ENCODE measurements at places on chromosomes 7 and 10. TPM values are rescaled to one million over a fixed set of nuclear protein-coding genes. Genes with fewer than 3 reads are reported as not detected.
A peak's percentile ranks its signal among the peaks of the same experiment; 100 is the strongest.

The NOBOX gene
- total RNA-seq = not detected

DNA sequence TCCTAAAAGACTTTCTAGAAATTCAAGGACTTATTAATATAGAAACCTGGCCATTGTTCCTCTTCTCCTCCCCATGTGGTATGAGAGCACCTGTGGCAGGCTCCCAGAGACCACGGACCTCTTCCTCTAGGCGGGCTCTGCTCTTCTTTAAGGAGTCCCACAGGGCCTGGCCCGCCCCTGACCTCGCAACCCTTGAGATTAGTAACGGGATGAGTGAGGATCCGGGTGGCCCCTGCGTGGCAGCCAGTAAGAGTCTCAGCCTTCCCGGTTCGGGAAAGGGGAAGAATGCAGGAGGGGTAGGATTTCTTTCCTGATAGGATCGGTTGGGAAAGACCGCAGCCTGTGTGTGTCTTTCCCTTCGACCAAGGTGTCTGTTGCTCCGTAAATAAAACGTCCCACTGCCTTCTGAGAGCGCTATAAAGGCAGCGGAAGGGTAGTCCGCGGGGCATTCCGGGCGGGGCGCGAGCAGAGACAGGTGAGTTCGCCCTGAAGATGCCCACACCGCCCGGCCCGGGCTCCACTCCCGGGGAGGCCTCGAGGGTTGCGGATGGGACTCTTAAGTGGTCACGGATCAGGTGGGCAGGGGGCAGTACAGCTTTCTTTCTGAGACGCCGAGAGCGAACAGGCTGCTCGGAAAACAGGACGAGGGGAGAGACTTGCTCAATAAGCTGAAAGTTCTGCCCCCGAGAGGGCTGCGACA is at the start of gene SLC26A4:
Gene SLC26A4, plus strand, starts transcription at position 448 of the 700 bp plus-strand sequence. CDS start 814 bp downstream, outside the sequence.
- DNase-seq = no peak

DNA sequence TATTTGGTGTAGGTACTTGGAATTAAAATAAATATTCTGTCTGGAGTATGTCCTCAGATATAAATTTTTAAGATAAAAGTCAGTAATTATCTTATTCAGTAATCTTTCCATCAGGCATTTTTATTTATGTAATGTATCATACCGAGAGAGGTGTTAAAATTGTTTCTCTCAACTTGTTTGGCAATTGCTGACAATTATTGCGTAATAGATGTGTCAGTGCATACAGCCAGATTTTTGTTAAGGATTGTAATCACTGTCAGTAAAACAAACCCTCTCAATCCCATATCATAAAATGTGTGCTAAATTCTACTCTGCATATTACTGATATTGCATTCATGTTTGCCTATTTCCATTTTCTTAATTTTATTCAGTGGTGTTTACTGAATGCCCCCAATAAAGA is 69.2 kb downstream of the CNTNAP2 start:
- no peak for DNase-seq

- peak; percentile 34 for DNase-seq
Measured at GRCh38 chr10:116138897-116139296, 134.1 kb downstream of the GFRA1 start.

GRCh38 chr10:48782386-48782785 is 97.7 kb downstream of the WDFY4 start:
- peak; percentile 42 for DNase-seq

- DNase-seq = no peak
Measured at GRCh38 chr10:133022776-133023100, 65.0 kb upstream of the ADGRA1 start.

- no peak for DNase-seq
Measured at GRCh38 chr10:61404751-61405150, 48.4 kb downstream of the TMEM26 start.

The HECW1 gene
- total RNA-seq = not detected

DNA sequence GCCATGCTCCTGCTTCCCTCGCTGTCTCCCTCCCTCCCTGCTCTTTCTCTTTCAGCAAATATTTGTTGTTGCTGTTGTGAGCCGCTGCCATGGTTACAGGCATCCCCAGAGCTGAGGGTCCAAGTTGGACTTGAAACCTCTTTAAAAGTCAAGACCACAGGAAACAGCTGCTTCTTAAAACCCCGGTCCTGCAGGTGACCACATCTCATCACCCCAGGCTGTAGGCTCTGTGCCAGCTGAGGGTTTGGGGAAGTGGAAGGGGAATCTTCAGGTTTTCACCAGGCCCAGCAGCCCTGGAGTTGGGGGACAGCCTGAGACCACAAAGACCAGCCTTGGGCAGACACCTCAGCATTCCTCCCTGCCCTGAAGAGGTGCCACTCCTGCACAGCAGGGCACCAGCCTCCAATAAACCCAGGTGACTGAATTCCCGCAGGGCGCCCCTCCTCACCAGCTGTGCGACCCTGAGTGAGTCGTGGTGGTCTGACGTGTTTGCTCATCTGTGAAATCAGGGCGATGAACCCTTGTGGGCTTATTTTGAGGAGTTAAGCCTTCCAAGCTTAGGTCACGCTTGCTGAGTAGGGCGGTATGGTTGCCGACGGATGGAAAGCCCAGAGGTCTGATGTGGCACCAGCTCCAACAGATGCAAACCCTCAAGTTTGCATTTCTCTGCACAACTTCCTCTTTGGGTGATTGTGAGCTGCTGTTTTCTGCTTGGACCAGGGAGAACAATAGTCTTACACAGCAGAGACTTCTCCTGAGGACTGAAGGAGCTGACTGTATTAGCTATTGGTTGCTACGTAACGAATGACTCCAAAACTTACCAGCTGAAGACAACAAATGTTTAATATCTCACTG is 24.8 kb downstream of the NPTX2 start:
- DNase-seq = no peak

DNA sequence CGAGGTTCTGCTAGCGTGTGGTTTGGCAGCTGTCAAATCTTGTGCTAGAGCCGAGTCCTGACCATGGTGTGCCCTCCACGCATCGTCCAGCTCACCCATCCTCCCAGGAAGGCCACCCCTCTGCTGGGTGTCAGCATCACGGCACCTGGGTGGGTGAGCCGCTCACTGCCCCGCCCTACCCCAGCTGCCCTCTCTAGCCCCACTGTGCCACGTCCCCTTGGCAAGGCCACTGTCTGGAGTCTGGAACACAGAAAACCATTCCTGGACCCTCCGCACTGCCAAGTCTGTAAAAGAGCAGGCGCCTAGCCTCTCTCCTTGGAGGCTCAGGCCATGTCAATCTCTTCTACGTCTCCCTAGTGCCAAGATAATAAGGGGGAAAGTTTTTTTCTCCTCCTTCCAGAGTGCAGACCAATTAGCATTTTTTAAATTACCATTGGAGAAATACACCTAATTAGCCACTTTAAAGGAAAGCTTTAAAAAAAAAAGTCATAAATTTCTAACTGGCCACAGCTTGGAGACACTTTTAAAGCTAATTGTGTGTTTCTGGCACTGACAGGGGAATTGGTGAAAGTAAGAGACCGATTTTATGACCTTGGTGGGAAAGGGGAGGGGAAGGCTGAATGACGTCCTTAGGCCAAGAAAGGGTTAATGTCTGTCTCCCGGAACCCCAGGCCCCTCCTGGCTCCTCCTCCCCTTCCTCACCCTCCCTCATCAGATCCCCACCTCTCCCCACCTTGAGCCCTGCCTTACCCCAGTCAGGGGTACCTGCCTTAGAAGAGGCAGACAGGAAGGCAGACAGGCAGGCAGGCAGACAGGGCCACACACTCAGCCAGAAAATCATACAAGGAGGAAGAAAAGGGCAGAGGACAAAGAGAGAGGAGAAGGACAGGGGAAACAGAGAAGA is 151.2 kb downstream of the PLXNA4 start:
- DNase-seq = no peak

GRCh38 chr7:95433952-95434556 is 774 bp downstream of the PON2 start:
- no peak for DNase-seq

GRCh38 chr7:79610313-79610712 is 156.8 kb upstream of the MAGI2 start:
- DNase-seq = no peak

DNA sequence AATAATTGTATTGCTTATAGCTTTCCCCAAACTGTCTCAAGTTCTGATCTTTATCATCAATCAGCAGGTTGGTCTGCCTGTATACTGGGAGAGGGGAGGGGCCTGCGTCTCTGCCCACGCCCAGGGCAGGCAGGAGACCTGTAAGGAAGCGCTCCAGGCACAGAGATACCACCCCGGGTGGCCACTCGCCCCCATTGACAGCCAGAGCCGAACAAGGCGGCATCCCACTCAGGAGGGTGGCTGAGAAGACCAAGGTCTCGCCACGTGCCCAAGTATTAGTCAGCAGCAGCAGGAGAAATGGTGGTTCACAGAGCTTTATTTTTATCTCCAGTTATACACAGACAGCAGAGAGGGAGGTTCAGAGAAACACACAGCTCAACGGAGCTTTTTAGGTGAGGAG is 7.2 kb downstream of the STK32C start:
- DNase-seq = no peak

The ZNF32 gene
- 48.8 TPM for total RNA-seq

The C10orf95 gene
- total RNA-seq = not detected

GRCh38 chr7:82442492-82443035 is 1.0 kb downstream of the CACNA2D1 start:
- DNase-seq = no peak

DNA sequence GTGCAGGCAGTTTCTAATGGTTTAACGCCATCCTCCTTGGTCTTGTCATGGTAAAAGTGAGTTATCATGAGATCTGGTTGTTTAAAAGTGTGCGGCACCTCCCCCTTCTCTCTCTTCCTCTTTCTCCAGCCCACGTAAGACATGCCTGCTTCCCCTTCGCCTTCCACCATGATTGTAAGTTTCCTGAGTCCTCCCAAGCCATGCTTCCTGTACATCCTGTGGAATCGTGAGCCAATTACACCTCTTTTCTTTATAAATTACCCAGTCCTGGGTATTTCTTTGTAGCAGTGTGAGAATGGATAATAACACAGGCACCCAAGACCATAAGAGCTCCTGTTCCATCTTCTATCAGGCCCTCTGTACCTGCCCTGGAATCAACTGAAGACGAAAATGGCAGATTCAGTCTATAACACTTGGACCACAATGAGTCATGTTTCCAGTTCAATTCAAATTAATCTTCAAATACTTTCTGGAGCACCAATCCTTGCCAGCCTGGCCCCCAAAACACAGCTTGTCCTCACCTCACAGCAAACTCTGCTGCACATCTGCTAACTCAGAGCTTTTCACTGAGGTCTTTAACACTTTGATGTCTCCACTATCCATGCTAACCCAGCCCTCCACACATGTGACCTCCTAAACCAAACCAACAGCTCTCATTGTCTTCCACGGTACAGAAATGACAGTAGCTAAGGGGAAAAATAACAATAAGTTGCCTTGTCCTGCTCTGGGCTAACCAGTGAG is 73.2 kb downstream of the SFMBT2 start:
- no peak for DNase-seq

DNA sequence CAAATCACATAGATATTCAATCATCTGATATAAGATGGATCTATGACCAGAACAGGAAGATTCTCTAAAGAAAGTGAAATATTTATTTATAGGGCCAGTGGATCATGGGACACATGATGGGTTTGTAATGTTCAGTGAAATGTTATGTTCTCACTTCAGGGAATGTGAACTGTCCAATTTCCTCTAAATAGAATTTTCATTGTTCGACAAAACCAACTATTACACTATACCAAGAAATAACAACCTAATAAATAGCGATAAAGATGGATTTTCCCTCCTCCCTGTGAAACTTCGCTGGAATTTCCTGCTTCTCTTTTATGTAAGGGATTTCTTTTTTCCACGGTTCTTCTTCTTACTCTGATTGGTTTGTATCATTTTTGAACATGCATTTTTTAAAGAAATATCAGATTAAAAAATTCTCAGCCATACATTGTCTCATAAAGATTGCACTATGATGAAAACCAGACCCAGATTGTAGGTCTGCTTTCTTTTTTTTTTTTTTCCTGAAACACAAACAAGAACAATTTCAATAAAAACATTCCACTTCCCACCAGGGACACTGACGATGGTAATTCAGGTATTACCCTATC is 139.8 kb upstream of the ZEB1 start:
- DNase-seq = no peak

GRCh38 chr10:63494951-63495350 is 26.2 kb upstream of the REEP3 start:
- no peak for DNase-seq

DNA sequence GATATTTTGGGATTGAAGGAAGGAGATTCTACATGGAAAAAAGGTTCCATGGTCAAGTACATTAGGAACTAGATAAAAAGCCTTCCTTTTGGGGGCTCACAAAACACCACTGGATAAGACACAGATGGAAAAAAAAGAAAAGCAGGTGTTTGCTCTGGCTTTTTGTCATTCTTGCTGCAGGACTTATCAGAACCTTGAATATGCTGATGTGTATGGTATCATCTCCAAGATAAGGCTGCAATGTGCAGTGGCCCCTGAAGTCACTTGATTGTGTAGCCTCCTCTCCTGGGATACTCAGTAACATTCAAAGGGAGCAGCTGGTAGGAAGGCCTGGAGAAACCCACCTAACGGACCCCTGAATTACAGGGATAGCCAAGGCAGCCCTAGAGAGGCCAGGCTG is 54.1 kb upstream of the CARD11 start:
- DNase-seq = no peak

DNA sequence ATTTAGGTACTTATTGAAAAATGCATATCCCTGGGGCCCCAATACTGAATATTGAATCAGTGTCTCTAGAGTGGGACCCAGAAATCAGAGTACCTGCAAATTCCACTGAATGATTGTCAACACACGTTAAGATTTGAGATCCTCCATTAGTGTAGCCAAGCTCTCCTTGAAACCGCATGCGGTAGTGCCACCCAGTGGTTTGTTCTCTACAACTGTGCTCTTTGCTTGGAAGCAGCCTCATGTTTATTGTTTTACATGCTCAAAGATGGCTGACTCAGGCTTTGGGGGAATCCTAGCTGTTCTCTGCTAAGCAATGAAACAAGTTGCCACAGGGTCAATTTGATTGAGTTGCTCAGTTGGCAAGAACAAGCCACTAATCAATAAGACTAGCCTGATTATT is 340.2 kb upstream of the CELF2 start:
- no peak for DNase-seq

DNA sequence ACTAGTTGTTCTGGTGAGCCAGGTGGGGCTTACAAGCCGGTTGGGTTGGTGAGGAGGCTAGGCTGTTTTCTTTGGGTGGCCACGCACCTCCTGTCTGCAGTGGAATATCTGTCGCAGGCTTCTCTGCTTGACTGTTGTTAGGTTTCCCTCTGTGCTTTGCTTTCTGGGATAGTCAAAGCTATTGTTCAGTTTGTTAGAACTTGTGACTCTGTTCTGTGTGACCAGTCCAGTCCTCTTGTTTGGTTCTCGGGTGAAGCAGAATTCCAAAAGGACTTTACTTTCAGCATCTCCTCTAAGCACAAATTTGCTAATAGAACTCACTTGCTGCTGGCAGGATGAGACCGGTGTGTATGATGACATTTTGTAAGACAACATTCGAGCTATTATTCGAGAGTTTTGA is 105.3 kb downstream of the CREB5 start:
- DNase-seq = no peak

The RBM20 gene
- total RNA-seq = 2.3 TPM

Data from osteocyte (in vitro differentiated cells).